ENCODE measurements at places on chromosomes 5 and 9.

DNA sequence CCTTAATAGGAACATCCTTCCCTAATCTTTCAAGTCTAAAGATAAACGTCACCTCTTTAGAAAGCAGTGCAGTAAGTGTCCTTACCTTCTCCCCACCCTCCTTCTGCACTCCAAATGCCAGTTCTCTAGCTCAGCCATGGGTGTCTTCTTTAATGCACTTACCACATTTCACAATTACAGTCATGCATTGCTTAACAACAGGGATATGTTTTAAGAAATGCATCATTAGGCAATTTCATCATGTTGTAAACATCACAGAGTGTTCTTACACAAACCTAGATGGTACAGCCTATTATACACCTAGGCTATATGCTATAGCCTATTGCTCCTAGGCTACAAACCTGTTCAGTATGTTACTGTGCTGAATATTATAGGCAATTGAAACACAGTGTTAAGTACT lies 91.2 kb downstream of the RFX3 start:
- no peak for DNase-seq

DNA sequence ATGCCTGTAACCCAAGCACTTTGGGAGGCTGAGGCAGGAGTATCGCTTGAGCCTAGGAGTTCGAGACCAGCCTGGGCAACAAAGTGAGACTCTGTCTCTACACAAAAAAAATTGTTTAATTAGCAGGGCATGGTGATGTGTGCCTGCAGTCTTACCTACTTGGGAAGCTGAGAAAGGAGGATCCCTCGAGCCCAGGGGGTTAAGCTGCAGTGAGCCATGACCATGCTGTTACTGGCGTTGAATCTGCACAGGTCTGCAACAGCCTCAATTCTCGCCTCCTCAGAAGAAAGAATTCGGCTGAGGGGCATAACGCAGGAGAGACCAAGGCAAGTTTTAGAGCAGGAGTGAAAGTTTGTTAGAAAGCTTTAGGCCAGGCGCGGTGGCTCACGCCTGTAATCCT lies 18.0 kb downstream of the CCT5 start:
- DNase-seq = no peak

GRCh38 chr9:91033797-91034196 lies 232.2 kb downstream of the SYK start:
- no peak for DNase-seq

GRCh38 chr5:128014578-128014977 lies 69.0 kb upstream of the SLC12A2 start:
- DNase-seq = no peak

- DNase-seq = no peak
Measured at GRCh38 chr9:27864644-27865438, 291.6 kb upstream of the C9orf72 start.

- no peak for DNase-seq
Measured at GRCh38 chr9:25542319-25542718, 135.9 kb downstream of the TUSC1 start.

DNA sequence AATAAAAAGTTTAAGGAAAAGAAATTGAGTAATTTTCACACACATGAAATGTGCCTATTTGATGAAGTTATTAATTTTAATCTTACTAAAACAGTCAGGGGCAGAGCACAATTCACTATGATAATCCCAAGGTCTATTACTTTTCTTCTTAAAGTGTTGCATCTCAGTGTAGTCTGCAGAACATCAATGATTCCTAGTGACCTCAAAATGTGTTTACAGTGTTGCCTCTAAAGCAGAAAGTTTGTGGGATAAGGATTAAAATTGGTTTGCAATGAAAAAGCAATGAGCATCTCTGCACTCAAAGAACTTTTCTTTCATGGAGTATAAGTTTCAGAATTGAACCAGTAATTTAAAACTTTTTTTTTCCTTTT lies 63.0 kb downstream of the CEP120 start:
- DNase-seq = no peak

DNA sequence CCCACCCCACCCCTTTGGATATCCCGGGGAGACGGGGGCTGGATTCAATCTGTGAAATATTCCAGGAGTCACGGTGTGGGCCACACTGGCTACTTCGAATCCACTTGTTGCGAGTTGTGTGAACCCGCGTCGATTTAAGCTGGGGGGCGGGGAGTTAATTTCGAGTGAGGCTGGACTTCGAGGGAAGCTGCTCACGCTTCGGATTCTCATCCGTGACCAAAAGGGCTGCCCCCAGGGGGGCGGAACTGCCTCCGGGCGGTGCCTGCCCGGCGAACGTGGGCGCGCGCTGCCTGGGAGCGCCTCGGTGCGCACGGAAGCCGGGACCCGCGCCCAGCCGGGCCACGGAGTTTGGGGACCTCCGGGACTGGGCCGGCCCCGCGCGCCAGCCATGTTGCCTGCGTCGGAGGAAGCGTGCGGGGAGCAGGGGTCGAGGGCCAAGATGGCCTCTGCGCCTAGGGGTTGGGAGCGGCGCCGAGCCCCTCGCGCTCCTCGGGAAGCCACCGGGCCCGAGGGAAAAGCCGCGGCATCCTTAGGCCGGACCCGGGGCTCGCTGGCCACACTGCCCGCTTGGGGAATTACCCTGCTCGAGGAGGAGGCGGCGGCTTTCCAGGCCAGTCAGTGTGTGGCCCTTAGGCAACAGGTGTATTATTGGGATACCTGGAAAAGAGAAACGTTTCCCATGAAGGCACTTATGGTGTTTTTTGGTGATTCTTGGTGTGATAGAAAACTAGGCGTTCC lies 975 bp downstream of the OCLN start:
- no peak for DNase-seq

- no peak for DNase-seq
Measured at GRCh38 chr5:73948720-73949119, 322.7 kb downstream of the ARHGEF28 start.

DNA sequence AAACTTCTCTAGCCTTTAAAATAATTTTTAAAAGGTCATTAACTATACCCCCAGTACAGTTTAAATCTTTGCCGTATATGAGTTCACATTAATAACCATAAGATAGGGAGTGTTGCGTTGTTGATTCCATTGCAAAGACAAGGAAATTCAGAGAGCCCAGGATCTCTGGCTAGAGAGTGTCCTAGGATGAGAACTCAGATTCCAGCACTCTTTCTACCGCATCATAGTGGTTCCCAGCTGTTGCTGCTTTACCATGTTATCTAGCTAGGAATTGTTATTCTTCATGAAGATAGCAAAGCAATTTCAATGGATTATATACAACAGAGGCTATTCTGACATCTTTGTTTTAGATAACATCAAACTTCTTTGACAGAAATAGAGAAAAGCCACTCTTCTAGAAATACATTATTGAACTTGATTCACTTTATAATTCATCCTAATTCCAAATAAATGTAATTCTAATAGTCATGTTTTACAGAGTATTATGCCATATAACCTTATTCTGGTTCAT lies 78.4 kb upstream of the IL7R start:
- DNase-seq = no peak

- DNase-seq = no peak
Measured at GRCh38 chr5:79834754-79835714, 145.4 kb downstream of the CMYA5 start.

- no peak for DNase-seq
Measured at GRCh38 chr5:57437976-57438805, 44.4 kb downstream of the ACTBL2 start.
